Epithelial cell of proximal tubule (primary cell): ENCODE measurements at places on chromosomes 13 and 19.

DNA sequence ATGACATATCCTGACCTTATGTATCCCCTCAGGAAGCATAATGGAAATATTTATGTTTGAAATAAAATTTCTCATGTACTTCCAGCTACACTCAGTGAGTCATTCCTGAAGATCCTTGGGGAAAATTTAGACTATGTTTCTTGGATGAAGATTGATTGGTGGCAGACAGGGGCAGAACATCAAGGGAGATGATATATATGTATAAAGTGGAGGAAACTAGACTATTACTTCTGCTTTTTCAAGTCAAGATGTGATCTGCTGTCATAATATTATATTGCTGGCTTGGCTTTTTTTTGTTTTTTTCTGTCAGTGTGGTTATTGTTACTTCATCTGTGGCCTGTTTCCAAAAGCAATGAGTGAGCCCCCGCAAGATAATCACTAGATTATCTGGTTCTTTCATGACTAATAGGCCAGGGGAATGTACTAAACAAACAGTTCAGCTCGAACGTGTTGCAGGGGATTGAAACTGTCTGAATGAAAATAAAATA is 87.2 kb upstream of the TNFSF11 start:
- DNase-seq, result no peak

- DNase-seq, result peak; percentile 89
Observed at GRCh38 chr19:18967358-18968146, 26.5 kb upstream of the HOMER3 start.

- no peak for DNase-seq
Observed at GRCh38 chr13:110337247-110337646, 30.2 kb downstream of the COL4A2 start.

DNA sequence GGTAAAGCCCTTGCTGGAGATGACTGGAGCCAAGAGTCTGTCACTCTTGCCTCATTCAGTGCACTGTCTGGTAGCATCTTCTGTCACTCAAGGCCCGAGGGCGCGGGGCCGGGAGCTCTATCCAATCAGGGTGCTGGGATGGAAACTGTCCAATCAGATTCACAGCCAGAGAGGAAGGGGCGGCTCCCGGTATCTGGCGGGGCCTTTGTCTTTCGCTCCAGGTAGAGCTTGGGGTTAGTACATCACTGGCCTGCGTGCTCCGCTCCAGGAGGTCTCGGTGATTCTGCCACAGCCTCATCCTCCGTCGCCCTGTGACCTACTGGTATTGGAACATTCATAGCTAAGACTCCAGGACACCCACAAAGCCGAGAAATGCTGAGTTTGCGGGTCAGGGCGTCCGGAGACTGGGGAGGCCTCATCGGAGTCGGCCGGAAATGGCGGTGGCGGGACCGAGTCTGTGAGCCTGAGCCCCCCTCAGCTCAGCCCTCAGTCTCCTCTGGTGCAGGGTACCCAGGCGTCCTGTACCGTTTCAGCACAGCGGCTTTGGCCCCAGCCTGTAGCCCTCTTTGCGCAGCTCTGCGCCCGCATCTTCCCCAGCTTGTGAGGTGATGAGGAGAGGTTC is 20.6 kb upstream of the ZNF430 start:
- peak; percentile 43 for DNase-seq

DNA sequence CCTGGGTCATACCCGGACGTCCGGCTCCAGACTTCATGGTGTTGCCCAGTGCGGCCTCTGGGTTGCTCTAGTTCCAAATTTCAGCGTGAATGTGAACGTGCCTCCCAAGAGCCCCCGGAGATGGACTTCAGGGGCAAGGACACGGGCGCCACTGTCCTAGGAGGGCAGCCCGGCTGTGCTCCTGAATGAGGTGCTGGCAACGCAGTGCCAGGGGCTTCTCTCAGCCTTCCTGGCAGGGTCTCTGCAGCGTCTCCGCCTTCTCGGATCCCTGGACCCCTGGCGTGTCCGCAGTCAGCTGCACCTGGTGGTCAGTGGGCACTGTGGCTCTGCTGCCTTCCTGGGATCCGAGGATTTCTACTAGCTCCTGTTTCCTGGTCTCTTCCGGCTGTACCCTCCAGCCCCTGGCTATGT is 101.7 kb upstream of the MCF2L start:
- no peak for DNase-seq

DNA sequence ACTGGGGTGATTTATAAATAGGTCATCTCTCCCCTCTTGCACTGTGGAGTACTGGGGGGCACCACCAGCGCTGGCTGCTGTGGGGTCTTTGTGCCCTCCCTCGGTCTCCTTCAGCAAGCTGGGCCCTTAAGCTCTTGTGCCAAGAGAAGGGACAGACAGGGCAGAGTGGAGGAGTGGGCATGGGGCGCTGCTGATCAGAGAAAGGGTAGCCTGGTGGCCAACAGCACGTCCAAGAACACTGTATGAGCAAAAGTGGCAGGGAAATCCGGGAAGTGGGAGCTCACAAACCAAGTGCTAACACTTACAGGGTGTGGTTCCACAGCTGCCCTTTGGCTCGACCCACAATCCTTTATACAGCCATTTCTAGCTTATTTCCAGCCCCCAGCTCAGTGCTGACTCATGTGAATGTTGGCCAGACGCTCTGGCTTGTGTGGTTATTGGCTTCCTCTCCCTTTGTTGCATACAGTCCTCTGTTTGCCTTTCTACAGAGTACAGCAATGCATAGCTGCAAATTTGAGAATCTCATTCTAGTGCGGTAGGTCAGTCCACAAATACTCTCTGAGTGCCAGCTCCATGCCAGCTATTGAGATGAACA is 298.8 kb downstream of the SHISA2 start:
- no peak for DNase-seq

GRCh38 chr19:16676101-16676798 is 15.3 kb downstream of the TMEM38A start:
- no peak for DNase-seq

- DNase-seq, result no peak
Observed at GRCh38 chr19:33673996-33674625, 52.4 kb downstream of the CHST8 start.
